NCI-H446 (cell line): ENCODE measurements at places on chromosomes 4 and X.

DNA sequence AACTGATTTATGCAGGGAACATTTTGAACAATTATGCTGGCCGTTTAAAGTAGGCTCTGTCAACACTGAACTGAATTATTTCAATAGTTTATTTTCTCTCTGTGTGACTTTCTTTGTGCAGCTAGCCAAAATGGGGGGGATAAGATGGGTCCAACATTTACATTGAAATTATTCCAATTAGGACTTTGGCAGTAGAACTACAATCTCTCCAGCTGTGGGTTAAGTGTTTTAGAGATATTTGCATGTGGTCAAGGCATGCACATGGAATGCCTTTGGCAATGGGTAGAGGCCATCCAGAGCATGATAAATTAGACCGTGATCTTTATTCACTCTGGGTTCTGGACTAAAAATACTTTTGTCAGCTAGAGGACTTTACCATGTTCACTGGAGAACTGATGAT is 107.9 kb upstream of the ELOVL6 start:
- no peak for DNase-seq

- DNase-seq = peak; percentile 6
Measured at GRCh38 chr4:45370408-45370807, 644.1 kb upstream of the GNPDA2 start.

DNA sequence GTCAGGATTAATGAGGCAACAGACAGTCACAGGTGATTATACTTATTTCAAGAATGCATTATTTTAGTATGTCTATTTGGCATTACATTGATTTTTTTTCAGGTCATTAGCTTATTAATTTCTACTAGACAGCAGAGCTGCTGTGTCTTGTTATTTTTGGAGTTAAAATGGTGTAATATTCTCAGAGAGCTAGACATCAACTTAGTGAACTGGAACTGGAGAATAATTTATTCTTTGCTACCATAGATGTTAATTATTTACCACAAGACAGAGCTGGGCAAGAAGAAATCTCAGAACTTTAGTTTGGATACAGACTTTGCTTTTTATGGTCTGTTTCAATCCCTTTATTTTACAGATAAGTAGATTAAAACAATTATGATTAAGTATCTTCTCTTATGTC is 10.2 kb upstream of the HPGD start:
- DNase-seq = no peak

GRCh38 chrX:37746218-37746941 is 33.5 kb upstream of the CYBB start:
- DNase-seq = no peak

- DNase-seq = no peak
Measured at GRCh38 chr4:7384929-7385890, 49.5 kb downstream of the PSAPL1 start.

GRCh38 chrX:135572436-135572835 is 52.0 kb downstream of the INTS6L start:
- DNase-seq = no peak

GRCh38 chrX:51395480-51395809 is 62.8 kb downstream of the NUDT10 start:
- DNase-seq = no peak

GRCh38 chrX:109848461-109849050 is 115.5 kb upstream of the ACSL4 start:
- no peak for DNase-seq

GRCh38 chr4:1489639-1489995 is 83.4 kb upstream of the NKX1-1 start:
- no peak for DNase-seq

DNA sequence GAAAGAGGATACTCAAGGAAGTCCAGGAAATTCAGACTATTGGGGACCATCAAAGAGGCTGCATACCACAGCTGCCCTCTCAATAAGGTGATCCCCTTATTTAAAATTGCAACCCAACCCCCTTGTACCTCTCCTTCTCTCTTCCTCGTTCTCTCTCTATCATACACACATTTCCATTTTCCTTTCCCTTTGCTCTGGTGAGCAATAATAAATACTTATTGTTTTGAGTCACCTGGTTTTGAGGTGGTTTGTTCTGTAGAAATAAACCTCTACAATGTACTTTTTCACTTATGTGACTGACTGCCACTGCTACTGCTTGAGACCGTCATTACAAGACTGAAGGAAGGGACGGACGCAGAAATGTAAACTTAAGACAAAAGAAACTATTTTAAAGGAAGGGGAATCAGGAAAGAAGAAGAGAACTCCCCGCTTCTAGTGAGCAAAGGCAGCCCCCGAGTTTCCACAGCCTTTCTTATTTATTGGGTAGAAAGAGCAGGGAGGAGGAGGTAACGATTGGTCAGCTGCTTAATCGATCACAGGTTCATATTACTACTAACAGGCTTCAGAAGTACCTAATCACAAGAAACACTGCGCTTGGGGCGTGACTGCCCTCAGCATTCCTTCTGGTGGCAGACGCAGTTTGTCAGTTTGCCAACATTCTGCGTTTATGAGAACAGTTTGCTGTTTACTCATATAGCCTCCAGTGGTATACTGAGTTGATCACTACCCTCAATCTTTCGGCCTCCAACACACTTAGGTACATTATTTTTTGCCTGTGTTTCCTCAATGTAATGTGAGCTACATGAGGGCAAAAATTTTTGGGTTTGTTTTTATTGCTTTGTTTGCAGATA is 16.9 kb upstream of the TMEM165 start:
- no peak for DNase-seq

DNA sequence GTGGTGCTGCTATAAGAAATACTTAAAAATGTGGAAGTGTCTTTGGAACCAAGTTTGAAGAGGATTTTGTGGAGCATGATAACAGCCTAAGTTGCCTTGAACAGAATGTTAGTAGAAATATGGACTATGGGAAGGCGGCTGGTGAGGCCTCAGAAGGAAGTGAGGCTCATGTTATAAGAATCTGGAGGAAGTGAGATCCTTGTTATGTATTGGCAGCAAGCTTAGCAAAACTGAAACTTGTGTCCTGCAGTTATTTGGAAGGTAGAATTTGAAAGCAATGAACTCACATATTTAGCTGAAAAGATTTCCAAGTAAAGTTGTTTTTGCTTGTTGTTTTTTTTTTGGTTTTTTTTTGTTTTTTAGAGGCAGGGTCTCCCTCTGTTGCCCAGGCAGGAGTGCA is 13.6 kb upstream of the MED14 start:
- DNase-seq = no peak

DNA sequence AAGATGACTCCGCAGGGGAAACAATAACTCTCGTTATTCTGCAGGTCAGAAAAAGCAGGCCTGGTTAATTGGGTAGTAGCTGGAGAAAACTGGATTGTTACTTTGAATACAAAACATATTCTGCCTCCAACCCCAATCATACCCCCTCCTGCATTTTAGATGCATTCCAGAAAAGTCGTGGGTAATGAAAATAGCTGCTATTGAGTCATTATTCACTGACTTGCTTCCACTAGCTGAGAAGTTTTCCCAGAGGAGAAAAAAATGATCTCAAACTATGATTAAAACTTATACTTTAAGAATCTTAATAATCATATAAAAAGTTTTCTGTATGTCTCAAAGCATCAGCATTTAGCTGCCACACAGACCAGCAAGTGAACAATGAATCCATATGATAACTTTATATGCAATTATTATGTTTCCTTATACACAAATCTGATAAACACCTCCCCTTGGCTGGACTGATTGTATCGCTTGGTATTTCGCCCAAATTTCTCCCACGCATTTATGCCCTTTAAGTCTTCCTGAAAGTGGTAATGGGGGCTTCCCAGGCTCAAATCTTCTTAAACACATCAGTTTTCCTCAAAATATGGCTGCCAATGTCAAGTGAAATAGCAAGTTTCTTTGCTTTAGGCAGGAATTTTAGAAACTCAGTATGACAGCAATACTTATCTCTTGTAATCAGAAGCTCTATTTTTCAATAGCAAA is 181.0 kb downstream of the LDB2 start:
- DNase-seq = no peak

DNA sequence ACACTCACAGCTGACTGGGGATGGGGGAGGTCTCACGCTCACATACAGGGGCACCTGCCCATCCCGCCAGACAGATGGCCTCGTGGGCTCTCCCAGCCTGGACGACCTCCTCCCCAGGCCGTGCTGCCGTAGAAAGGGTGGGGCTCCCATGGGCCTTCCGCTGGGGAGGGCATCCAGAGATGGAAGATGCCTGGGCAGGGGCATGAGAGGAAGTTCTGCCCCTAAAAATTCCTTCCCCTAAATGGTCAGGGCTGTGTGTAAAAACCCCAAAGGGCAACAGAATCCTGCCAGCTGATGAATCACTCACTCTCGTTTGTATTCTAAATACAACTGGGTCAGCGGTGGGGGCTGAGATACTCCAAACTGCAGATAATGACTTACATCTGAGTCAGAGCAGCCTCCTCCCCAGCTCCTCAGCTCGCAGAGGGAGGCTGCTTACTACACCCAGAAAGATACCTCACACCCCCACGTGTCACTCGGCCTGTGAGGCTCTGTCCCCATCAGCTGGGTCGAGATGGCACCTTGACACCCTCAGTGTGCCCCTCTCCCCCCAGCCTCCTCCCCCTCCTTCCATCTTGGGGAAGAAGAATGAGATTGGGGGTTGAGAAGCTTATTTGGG is 10.1 kb downstream of the WDR1 start:
- DNase-seq = no peak

DNA sequence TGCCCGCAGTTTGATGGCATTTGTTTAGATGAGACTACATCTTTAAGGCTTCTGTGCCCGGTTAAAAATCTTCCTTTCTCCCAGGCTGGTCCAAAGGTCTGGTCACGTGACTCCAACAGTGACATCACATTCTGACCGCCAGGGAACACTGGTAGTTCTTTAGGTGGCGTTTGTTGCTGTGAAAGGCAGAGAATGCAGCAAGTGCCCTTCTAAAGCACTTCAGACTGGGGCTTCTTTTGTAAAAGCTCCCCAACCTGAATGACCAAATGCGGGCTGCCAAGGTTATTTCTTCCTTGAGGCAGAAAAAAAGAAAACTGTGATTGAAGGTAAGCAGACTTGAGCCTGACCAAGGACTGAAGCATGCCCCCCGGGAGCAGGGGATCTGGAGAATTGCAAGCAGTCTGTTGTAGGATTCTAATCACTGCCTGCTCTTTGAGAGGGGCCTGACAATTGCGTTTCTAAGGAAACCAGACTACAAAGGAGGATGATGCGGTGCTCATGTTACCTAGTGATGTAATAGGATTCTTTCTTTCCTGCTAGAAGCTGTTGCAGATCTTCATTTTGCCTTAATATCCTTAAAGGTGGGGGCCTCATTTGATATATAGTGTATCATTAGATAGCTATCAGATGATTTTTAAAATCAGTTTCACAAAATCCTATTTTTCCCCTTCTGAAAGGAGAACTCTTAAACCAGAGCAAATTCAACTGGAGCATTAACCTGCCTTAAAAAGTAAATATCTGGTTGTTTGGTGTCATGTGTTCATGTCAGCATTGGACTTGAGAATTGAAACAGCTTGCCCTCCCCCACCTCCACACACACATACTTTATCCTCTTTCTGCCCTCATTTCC is 133.1 kb downstream of the AKAP4 start:
- DNase-seq = no peak

DNA sequence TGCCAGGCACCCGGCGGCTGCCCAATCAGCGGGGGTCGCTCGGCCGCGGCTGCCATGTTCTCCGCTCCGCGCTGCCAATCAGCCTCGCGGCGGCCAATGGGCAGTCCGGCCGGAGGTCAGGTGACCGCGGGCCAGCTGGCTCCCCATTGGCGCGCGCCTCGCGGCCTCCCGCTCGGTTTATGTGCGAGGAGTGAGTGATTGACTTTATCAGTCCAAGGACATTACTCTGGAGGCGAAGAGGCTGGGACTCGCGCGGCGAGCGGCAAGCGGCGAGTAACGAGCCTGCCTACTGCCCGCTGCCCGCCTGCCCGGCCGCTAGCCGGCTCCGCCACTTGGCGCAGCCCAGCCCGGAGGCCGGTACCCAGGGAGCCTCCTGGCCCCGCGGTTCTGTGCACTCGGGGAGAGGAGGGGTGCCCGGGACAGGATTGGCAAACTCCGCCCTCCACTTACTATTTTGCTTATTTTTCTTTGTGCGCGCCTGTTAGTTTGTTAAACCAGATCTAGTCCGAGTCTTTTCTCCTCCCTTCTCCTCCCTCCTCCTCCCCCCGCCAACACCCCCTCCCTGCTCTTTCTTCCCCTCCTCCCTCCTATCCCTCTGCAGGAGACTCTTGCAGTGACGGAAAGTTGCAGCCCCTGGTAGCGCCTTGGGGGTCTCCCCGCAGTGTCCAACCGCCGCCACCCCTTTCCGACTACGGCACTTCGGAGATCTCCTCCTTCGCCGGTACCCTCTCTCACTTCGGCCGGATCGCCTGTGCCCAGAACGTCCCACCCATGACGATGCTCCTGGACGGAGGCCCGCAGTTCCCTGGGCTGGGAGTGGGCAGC is at the start of gene ZIC3:
Gene ZIC3 (plus strand): TSS at position 207 of the 825 bp plus-strand sequence. CDS start 565 bp downstream, at position 772.
- DNase-seq = peak; percentile 18

DNA sequence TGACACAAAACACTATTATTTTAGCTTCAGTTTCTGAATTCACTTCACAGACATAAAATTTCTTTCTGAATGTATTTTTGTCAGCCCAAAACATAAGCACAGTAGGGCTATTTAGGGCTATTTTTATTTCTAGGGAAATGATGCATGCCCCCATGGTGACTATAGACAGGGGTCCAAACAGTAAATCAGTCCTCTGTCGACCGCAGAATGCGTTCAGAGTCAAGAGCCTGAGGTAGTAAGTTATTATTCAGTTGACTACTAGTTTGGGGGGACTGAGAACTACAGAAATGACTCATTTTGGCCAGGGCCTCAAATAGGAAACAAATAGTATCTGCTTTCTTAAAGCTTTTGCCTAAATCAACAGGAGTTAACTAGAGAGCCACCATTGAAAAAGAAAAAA is 414.4 kb downstream of the AFF2 start:
- no peak for DNase-seq

DNA sequence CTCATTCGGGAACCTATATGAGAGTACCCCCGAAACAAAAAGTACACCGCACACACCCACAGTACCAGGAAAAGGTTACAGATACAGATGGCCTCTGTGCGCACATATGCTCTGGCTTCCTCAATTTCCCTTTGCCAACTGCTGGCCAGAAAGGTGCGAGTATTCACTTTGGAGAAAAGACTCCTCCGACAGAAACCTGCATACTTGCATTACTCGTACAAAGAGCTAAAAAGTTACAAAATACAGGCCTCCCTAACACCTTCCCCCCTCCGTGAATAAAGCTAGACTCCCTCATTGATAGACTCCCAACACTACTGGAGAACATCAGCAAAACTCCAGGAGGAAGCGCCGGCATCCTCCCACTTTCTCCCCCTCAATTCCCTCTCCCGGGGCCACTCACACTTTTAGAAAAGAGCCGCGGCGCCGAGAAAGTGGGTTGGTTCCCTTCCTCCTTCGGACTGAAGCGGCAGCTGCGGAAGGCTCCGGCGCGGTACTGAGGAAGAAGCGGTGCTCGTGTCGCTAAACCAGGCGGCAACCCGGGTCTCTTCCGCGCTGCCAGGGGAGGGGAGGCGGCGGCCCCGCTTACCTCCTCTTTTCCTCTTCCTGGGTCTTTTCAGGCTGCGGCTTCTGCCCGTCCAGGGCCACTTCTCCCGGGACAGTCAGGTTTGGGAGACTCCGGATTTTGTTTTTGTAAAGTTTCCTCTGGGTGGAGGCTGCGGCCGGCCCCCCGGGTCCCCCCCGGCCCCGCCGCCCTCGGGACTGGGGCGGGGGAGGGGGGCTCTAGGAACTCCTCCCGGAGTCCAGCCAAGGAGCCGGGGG is 1.1 kb downstream of the FBXW7 start:
- DNase-seq = no peak
